ENCODE measurements at places on chromosomes 7 and 10.

DNA sequence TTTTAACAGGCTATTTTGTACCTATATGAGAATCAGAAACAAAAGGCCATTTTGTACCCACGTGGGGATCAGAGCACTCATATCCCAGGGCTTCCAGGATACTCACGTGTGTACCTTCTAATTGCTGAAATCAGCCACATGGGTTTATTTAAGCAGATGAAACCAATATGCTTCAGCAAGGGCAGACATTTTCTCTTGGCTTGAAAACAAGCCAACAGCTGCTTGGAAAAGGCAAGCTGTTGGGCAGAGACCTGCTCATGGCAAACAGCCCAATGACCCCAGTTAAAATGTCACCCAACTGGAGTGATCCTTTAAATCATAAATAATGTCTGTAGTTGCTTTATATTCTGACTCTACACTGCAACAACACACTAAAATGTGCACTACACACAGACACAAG lies 26.5 kb upstream of the TOMM7 start:
- no peak for DNase-seq

- DNase-seq: no peak
Measured at GRCh38 chr10:129896860-129897200, 67.2 kb downstream of the EBF3 start.

- DNase-seq: no peak
Measured at GRCh38 chr10:1774796-1775195, 37.5 kb upstream of the ADARB2 start.

GRCh38 chr7:49583440-49583839 lies 190.0 kb upstream of the VWC2 start:
- DNase-seq: no peak

- no peak for DNase-seq
Measured at GRCh38 chr10:108060246-108060645, 895.7 kb upstream of the SORCS1 start.

DNA sequence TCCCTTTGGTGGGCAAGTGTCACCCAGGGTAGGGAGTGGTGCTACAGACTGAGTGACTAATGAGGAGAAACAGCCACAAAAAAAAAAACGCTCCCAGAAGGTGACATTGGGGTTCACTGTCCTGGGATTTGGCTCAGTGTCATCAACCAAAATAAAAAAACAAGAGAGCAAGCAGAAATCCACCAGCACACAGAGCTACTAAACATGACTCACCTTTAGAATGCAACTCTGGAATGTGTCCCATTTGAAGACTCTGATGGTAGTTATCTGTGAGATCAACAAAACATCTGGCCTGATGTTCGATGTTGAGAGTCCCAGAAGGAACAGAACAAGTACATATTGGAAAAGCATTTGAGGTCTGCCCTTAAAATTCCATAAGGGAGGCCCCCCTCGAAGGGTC lies 200.3 kb upstream of the LYZL2 start:
- no peak for DNase-seq

- no peak for DNase-seq
Measured at GRCh38 chr10:6017781-6018354, 40.5 kb upstream of the IL15RA start.

GRCh38 chr10:90905925-90906324 lies 15.0 kb downstream of the ANKRD1 start:
- no peak for DNase-seq

GRCh38 chr10:100828738-100829096 lies 83.3 kb downstream of the PAX2 start:
- DNase-seq: no peak

GRCh38 chr7:131521651-131522163 lies 34.7 kb downstream of the PODXL start:
- no peak for DNase-seq

GRCh38 chr7:28596245-28596935 lies 184.1 kb downstream of the CREB5 start:
- DNase-seq: no peak

DNA sequence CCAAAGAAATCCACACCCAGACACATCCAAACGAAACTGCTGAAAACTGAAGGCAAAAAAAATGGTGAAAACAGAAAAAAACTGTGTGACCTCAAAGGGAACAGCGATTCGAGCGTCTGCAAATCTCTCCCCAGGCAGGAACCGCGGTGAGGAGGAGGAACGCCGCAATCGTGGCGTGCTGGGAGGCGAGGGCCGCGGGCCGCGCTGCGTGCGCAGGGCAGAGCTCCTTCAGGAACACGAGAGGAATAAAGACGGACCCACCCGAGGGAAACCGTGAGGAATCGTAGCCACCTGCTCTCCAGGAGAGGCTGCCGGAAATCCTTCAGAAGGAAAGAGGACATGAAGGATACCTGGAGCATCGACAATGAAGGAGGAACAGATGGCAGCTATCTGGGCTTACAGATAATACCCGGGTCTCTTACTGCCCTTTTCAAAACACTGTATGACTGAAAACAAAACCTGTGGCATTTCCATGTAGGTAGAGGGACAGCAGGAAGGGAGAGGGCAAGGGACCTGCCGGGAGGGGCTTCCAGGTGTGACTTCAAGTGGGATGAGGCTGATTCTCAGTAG lies 266.0 kb downstream of the MAD1L1 start:
- no peak for DNase-seq

DNA sequence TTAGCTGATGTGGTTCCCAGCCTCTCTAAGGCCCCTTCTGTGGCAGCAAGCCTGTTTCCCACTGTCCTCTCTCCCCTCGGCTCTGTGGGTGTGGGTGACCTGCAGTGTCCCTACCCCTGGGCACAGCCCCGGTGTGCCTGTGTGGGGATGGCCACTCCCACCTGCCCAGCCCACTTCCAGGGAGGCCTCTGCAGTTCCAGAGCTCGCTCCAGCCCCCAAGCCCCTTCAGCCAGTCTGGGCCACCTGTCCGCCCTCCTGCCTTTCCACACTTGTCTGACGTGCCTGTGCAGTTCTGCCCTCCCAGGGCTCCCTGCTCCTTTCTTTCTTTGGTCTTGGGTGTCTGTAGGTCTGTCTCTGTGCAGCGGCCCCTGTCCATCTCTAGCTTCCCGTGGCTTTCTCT lies 127.0 kb upstream of the PPIF start:
- no peak for DNase-seq

- DNase-seq: no peak
Measured at GRCh38 chr7:122676466-122676865, 22.5 kb downstream of the RNF133 start.

GRCh38 chr7:24825381-24825794 lies 68.1 kb upstream of the GSDME start:
- no peak for DNase-seq

- DNase-seq: no peak
Measured at GRCh38 chr10:63651864-63652263, 130.7 kb downstream of the REEP3 start.

DNA sequence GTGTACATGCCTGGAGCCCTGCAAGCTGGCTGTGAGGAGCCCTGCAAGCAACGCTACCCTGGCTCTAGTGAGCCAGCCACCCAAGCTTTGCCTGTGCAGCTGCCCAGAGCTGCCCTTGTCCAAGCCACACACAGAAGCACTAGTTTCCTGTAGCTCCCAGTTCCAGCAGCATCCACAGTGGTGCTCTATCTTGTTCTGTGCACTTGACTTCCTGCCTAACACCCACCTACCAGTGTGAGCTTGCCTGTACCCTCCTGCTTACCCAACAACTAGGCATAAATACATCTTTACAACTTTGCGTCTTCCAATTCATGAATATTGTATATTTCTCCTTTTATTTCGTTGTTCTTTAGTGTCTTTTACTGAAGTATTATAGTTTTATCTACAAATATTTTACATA lies 32.2 kb upstream of the ZNF518A start:
- DNase-seq: no peak

DNA sequence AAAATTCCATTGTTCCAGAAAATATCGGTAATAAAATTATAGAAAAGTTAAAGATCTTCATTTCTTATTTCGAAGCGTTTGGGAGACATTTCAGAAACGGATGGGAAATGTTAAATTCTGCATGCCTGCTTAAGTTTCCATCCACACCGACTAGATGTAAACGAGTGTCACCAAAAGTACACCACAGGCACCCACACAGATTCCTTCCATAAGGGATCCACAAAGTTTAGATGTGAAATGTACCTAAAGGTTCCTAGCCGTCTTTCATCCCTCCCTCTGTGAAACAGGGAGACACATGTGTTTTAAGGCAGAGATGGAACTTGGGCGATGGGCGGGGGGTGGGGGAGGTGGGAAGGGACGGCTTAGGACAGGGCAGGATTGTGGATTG lies 621 bp upstream of the CAV1 start:
- no peak for DNase-seq

DNA sequence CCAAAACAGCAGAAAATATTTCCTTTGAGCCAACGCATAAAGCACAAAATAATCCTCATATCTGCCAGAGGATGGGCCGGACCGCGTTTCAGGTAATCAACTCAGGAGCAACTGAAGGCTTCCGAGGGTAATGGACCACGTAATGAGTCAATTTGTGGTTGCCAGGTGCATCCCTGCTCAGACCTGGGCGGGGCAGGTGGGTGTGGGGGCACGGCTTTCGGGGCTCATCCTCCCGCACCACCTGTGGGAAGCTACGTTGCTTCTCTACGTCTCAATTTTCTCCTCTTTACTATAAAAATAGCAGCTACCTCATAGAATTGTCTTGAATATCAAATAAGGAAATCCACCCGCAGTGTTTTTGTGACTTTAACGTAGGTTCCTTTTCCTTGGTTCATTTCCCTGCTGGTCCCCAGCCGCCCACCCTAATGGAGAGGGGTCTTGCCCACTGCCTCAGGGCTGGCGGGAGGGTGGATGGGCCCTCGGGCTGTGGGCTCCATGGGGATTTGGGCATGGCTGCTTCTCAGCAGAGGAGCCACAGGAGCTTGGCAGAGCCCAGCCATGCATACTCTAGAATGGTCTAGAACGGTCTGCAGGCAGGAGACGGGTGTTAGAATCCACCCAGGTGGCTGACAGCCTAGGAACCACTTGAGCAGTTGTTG lies 324.7 kb downstream of the ADARB2 start:
- DNase-seq: no peak

DNA sequence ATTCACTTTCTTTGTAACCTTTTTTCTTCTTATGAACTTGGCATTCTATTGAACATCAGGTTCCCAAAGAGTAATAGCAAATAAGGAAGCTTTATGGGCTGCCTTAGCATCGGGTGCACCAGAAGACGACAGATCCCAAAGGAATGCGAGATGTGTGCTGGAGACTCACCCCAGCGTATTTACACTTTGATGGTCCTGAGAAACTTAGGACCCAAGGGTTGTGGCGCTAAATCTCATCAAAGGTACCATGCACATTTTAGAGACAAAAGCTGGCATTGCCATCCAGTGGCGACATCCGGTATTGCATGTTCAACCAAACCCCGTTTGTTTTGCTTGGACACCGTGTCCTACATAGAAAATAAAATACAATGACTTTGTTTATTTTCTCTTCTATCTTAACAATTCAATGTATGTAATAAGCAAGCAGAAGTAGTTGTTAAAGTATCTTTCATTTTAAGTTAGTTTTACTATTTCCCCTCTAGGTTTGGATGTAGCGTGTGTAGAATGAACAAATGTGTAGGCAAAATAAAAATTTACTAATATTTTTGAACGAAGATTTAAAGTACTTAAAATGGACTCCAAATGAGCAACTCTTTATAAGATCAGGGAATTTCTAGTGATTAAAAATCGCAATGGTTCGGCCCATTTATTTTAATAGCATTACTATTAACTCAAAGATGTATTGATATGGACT lies 1154.8 kb downstream of the GATA3 start:
- peak; percentile 57 for DNase-seq

DNA sequence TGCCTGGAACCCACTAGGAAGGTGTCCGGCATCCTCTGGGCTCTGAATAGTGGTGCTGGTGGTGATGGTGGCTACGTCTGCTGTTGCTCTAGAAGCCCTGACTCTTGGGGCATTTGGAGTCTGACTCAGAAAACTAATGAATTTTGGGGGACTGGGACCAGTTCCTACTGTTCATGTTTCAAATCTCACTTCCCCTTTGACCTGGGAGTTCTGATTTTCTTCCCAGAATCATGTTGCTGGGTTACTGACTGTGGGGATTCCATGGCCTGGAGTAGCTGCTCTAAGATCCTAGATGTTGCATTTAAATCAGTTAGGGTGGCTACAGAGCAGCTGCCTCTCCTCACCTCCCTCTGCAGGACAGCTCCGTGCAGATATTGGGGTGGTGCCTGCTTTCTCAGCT lies 3.2 kb downstream of the TSPAN33 start:
- no peak for DNase-seq

DNA sequence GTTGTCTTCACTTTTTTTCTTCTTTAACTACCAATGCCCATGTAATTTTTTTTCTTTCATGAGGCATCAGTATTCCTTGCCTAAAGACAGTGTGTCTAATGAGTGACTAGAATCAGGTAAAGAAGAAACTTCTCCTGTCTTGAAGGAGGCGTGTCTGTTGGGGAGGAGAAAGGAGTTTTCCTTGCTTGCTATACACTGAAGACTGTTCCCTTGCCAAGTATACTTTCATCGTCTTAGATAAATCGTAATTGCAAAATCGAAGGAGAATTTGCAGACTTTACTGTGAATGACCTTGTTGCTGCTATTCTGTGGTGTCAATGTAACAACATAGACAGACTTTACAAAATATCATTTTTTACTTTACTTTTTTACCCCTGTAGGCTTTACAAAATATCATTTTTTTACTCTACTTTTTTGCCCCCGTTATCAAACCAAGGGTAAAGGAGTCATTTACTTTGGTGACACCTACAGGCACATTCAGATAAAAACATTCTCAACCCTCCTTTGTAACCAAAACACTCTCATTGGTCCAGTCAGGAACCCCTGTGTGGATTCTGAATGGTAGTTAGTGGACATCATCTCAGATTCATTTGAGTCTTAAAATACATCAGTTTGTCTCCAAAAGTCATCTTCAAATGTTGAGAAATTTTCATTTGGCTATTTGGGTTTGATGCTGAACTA lies 232.4 kb downstream of the AHR start:
- peak; percentile 59 for DNase-seq

- no peak for DNase-seq
Measured at GRCh38 chr7:6166443-6166891, 106.0 kb downstream of the CYTH3 start.

GRCh38 chr7:87056346-87056745 lies 3.1 kb downstream of the ELAPOR2 start:
- DNase-seq: no peak
